NCI-H2081 treated with DMSO at 0.1 percent for 48 hours (cell line): ENCODE measurements at places on chromosomes 2 and 18.
A peak's percentile ranks its signal among the peaks of the same experiment; 100 is the strongest.

- no peak for DNase-seq
These were observed 421.4 kb upstream of the TCF4 start for GRCh38 chr18:56009411-56009810.

DNA sequence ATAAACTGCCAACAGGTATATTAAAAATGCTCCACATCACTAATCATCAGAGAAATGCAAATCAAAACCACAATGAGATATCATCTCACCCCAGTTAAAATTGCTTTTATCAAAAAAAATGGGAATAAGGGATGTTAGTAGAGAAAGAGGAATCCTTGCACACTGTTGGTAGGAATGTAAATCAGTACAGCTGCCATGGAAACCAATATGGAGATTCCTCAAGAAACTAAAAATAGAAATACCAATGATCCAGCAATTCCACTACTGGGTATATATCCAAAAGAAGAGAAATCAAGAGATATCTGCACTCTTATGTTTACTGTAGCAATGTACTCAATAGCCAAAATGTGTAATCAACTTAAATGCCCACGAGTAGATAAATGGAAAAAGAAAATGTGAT lies 40.6 kb downstream of the ZRANB3 start:
- DNase-seq, result no peak

DNA sequence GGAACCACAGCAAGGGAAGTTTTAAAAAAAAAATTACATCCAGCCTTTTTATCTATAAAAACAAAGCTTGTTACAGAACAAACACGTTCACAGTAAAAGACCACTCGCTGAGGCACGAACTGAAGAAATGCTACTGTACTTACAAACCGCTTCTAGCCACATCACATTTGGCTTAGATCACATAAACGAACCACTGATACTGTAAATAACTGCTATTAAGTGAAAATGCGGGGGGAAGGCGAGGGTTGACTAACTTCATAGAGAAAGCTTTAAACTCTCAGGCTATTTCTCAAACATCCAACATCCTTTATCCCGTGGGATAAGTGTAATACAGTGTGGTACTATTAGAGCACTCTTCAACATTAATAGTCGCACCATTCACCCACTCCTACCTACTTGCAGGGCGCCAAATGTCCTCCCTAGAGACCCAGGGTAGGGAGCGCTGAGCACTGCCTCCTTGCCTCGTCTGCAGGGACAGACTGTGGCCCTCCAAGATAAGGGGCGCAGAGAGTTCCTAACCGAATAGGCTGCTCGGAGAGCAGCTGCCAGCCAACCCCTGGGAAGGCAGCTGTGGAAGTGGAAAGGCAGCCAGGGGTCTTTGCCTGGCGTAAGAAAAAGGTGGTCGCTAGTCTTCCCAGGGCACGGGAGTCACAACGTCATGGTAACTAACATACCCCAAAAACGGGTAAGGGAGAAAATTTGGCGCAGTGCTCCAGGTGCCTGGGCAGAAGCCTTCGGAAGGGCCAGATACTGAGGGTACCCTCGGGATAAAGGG lies 854 bp downstream of the GPR155 start:
- DNase-seq, result no peak

GRCh38 chr18:369224-370015 lies 101.6 kb upstream of the THOC1 start:
- no peak for DNase-seq

DNA sequence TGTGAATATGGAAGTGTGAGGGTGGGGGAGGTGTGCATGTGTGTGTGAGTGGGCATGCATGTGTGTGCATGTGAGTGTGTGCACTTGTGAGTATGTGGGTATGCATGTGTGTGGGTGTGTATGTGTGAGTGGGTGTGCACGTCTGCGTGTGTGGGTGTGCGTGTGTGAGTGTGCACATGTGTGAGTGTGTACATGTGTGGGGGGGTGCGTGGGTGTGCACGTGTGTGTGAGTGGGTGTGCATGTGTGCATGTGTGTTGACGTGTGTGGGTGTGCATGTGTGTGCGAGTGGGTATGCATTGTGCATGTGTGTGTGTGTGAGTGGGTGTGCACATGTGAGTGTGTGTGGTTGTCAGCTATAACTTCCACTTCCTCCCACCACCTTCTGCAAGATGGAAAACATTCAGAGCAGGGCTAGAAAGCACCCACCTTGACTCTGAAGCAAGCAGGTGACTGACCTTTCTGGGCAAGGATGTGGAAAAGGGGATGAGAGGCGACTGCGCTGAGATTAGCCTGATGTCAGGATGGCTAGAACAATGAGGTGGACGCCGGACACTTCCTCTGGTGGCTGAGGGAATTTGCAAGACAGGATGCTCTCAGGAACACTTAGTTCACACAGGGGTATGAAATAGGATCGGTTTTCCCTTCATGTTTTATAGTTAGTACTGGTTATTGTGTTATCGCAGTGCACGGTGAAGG lies 103.6 kb downstream of the ACKR3 start:
- DNase-seq, result no peak

DNA sequence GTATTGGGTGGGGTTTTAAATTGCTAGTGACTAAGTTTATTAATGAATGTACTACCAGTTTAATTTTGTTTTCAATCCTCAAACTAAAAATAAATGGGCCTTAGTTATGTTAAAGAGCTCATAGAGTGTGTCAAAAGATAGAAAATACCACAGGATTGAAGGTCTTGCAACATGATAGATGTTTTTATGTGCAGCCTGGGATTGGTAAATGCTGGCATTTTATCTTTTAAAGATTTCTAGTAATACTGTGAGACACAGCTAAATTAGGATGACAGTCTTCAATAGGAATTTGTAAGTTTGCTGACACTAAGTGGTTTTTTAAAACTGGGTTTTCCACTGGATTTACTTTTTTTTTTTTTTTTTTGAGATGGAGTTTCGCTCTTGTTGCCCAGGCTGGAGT lies 122.3 kb downstream of the HAUS1 start:
- DNase-seq, result no peak

- DNase-seq, result no peak
These were observed 123.5 kb downstream of the TANC1 start for GRCh38 chr2:159091976-159092375.

GRCh38 chr2:45643543-45644542 lies 7.6 kb upstream of the PRKCE start:
- DNase-seq, result no peak

GRCh38 chr18:63603355-63603754 lies 16.2 kb downstream of the SERPINB13 start:
- DNase-seq, result no peak

GRCh38 chr2:171703574-171704347 lies 16.5 kb downstream of the DYNC1I2 start:
- no peak for DNase-seq

- no peak for DNase-seq
These were observed 64.8 kb downstream of the ATF2 start for GRCh38 chr2:175103191-175103590.

GRCh38 chr18:70116949-70117348 lies 88.5 kb downstream of the RTTN start:
- no peak for DNase-seq

GRCh38 chr2:28810384-28811285 lies at the start of gene SPDYA:
SPDYA (plus strand) TSS chr2:28810834; CDS start chr2:28816015, 5,181 bp downstream.
- DNase-seq, result no peak

DNA sequence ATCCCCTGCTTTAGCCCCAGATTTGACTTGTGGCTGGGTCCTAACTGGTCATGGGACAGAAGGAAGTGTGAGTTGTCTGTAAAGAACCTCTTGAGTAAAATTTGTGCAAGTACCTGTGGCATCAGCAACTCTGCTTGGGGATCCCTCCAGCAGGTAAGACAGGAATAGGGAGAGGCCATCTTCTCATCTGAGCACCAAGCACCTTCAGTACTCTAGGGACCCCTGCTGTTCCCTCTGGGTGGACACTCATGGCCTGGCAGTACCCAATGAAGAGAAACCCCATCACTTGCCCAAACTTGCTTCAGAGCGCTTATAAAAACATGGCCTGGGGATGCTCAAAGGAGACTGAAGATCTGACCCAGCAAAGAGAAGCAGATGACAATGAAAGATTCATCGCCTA lies 297.8 kb downstream of the SP3 start:
- no peak for DNase-seq

GRCh38 chr2:193847991-193848390 lies 1653.3 kb upstream of the TMEFF2 start:
- DNase-seq, result no peak

GRCh38 chr18:413233-413632 lies 87.3 kb downstream of the COLEC12 start:
- no peak for DNase-seq

GRCh38 chr2:8009010-8009597 lies 672.8 kb upstream of the ID2 start:
- DNase-seq, result no peak

DNA sequence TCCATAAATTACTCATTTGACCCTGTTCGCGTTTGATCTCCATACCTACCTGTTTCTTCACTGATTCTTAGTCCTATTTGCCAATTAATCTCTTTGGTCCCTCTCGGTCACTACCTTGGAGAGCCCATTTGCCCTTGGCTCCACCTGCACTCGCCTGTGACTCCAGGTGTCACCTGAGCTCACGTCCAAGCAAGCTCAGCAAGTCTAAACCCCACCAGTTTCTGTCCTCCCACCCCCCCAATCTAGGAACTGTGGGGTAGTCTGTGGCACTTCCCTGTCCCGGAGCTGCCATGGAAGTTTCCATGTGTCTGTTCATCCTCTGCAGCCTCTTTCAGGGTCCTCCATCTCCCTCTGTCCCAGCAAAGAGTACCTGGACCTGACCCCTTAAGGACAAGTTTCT lies 68.1 kb upstream of the BCL2L11 start:
- no peak for DNase-seq

DNA sequence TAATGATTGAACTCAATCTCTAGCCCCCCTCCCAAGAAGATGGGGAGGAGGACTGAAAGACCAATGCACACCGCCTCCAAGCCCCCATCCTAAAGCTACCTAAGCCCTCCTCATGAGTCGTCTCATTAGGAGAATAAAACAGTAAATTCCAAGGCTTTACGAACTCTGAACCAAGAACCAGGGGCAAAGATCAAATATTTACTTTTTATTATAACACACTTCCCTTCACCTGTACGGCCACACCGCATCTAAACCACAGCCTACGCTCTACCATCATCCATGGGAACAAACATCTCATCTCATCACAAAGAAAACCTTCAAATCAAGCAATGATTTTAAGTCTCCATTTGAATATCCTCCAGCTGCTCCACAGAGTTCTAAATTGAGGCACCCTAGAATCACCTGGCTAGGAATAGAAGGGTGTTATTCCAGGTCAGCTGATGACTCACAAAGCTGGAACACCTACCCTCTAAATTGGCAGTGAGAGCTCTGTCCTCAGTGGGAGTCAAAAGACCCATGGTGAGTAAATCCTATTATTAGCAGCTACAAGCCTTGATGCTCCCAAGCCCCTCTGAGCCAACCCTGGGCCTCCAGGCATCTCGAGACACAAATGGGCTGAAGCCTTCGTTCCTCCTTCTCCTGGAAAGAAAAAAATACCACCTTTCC lies 45.6 kb upstream of the BZW1 start:
- no peak for DNase-seq

DNA sequence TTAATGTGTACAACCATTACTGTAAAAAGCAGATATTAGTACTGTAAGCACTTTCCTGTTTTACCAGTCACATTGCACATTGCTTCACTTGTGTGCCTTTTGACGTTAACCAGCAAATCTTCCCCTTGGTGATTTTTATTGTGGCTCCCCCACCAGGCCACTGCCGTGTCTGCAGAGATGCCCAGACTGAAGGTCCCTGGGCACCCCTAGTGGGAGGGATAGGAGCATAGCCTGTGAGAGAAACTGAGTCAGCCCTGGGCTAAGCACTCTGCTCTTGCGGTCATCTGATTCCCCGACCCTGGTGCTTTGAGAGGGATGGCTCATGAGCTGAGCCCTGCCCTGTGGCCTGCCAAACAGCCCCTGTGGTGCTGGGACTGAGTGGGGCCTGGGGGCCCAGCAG lies 73.4 kb downstream of the INPP4A start:
- no peak for DNase-seq

DNA sequence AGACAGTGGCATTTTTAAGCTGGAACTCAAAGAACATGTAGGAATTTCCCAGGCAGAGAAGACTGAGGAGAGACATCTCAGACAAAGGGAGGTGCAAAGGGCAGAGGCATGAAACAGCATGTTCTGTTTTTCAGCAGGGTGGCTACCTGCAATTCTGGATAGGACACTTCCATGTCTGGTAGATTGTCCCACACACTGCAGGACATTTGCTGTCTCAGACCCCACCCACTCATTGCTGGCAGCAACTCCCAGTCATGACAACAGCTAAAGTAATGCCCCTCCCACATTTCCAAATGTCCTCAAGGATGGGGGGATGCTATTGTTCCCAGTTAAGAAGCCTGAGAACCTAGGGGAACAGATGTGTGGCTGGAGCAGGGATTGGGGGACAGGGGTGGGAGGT lies 40.8 kb downstream of the ANKRD44 start:
- no peak for DNase-seq

- DNase-seq, result no peak
These were observed 629.1 kb downstream of the LRP1B start for GRCh38 chr2:141501752-141502151.

GRCh38 chr18:6069103-6069502 lies 173.8 kb upstream of the TMEM200C start:
- no peak for DNase-seq

- DNase-seq, result no peak
These were observed 62.0 kb downstream of the TPGS2 start for GRCh38 chr18:36766836-36767235.

- peak; percentile 22 for DNase-seq
These were observed 40.3 kb downstream of the RRM2 start for GRCh38 chr2:10162586-10163497.

GRCh38 chr2:133457861-133458260 lies 110.4 kb downstream of the NCKAP5 start:
- DNase-seq, result no peak

DNA sequence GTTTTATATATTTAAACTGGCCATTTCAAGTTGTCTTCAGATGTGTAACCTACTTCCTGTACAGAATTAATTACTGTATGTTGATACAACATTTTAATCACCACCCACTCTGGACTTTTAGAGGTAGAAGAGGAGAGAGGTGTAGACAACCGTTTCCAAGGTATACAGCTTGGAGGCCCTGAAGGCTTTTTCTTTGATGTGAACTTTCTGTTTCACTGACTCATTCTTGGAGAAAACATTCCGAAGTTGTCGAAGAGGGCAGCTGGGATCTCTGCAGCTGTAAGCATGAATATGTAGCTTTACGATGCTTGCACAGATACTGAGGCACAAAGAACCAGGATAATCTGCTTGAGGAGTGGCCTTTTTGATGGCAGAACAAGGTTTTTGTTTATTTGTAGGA lies 137.0 kb downstream of the NCKAP5 start:
- DNase-seq, result no peak
